Uterus (tissue), 4 donors: ENCODE measurements at places on chromosomes 4 and X. TPM values are rescaled to one million over a fixed set of nuclear protein-coding genes. Genes with fewer than 3 reads are reported as not detected.
A peak's percentile ranks its signal among the peaks of the same experiment; 100 is the strongest.

MAGEE2 gene
- total RNA-seq = not detected

CSAG3 gene
- total RNA-seq = not detected

PRKG2 gene
- not detected for total RNA-seq

LPAR4 gene
- not detected for total RNA-seq

ATP8A1 gene
- total RNA-seq = 28.5 TPM

SFRP2 gene
- 52.9 TPM for total RNA-seq

TRIM75 gene
- not detected for total RNA-seq

INTU gene
- 6.7 TPM for total RNA-seq

BBS12 gene
- total RNA-seq = 9.9 TPM

EVC gene
- total RNA-seq = 38.0 TPM

GRCh38 chr4:95084584-95084983 is 326.8 kb downstream of the BMPR1B start:
- DNase-seq = no peak

DNA sequence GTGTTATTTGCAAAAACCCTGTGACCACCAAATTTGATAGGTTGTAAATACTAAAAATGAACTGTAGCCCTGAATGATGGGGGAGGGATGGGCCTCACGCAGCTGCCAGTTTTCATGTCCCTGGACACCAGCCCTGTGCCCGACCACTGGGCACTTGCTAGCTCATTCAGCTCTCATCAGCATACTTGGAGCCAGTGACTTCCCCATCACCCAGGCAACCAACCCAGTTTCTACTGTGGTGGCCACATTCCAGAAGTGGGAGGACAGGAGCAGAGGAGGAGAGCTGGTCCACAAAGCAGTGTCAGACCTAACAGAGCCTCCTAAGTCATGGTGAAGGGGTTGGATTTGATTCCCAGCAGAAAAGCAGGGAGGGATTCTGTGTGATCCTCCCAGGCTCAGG is 128.2 kb downstream of the CPEB2 start:
- no peak for DNase-seq

DNA sequence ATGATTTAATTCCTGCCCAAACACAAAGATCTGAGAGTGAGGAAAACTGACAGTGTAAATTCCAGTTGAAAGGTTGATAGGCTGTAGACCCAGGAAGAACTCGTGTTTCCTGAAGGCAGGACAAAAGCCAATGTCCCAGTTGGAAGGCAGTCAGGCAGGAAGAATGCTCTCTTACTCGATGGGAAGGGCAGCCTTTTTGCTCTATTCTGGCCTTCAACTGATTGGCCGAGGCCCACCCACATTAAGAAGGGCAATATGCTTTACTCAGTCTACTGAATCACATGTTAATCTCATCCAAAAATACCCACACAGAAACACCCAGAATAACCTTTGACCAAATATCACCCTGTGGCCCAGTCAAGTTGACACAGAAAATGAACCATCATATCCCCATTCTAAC is 45.3 kb upstream of the SOD3 start:
- no peak for DNase-seq

DNA sequence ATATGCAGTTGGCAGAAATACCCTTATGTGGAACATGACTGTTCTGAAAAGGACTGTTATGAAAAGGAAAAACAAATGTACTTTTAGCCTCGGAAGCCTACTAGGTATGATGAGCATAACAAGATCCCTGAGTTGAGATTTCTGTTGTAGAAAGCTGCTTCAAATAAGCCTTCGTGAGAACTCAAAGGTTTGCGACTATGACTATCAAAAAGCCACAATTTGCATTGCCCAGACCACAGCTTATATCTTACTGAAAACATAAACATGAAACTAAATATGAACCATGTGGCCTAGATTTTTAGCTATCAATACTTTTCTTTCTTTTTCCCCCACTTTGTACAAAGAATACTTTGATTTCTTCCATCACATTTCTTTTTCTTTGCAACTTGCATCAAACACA is 398.2 kb upstream of the LCORL start:
- DNase-seq = no peak

- DNase-seq = peak; percentile 58
These were observed 55.0 kb downstream of the PRPS1 start for GRCh38 chrX:107683124-107683895.

- DNase-seq = no peak
These were observed 61.3 kb downstream of the NPNT start for GRCh38 chr4:105956569-105956968.

GRCh38 chr4:144734522-144734921 is 88.6 kb downstream of the HHIP start:
- no peak for DNase-seq

GRCh38 chr4:112515198-112516065 is 548 bp downstream of the NEUROG2 start:
- DNase-seq = no peak

- DNase-seq = no peak
These were observed 586.2 kb upstream of the AGA start for GRCh38 chr4:178028481-178028880.

DNA sequence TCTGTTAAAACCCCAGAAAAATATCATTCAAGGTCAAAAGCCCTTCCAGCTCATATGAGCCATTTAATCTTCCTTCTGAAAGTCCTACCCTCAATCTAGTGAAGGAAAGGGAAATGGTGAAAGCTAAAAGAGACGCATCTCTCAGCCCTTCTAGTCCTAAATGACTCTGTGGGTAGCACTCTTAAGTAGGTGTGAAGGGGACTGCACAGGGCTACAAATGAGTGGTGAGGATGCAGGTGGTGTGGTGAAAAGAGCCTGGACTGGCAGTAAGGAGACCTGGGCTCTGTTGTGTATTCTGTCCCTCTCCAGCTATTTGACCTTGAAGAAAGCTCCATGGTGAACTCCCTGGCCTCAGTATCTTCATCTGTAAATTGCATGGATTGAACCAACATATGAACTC is 671.8 kb upstream of the DIPK2B start:
- DNase-seq = no peak

DNA sequence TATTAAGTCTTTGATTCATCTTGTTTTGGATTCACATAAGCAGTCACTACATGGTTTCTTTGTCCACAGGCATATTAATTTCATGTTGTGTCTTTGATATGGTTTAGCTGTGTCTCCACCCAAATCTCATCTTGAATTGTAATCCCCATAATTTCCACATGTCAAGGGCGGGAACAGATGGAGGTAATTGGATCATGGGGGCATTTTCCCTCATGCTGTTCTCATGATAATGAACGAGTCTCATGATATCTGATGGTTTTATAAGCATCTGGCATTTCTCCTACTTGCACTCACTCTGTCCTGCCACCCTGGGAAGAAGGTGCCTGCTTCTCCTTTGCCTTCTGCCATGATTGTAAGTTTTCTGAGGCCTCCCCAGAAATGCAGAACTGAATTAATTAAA is 1811.2 kb upstream of the PCDH10 start:
- DNase-seq = no peak

- DNase-seq = no peak
These were observed 114.5 kb downstream of the ZNF330 start for GRCh38 chr4:141335166-141335565.

DNA sequence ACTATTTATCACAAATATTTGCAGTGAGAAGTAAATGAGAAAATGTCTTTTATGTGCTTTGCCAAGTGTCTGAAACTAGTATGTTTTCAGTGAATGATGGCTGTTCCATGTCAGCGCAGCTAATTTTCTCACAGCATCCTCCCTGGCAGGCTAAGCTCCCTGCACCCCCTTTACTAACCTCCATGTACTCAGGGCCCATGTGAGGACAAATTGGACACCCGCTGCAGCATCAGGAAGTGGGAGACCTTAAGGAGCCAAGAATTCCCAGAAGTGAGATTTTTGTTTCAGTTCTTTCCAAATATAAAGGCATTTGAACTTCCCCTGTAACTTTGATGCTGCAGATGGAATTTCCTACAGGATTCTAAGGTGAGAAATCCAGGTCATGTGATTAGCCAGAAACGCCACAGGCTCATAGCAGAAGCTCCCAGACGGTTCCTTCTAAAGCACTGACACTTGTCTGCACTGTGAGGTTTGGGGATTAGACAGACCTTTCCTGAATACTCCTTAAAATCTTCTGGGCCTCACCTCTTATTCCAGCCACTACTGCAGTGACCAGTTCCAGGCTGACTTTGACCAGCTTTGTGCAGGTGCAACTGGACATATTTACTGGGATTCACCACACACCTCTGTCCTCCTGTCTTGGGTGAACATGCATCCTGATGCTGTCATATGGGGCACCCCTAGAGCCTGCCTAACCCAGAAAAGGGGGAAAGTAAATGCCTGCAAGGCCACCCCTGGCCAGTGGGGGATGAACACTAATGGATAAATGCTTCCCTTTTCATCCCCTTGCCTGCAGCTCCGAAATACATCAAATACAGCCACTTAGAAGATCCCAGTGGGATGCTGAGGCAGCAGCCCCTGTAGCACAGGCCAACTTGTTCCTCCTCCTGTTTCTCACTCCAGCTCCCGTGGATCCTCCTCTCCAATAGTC is 45.9 kb downstream of the LGI2 start:
- DNase-seq = no peak

- DNase-seq = no peak
These were observed 34.1 kb downstream of the PLS3 start for GRCh38 chrX:115595049-115595448.

- no peak for DNase-seq
These were observed 203.2 kb upstream of the FGF13 start for GRCh38 chrX:138914767-138915166.

DNA sequence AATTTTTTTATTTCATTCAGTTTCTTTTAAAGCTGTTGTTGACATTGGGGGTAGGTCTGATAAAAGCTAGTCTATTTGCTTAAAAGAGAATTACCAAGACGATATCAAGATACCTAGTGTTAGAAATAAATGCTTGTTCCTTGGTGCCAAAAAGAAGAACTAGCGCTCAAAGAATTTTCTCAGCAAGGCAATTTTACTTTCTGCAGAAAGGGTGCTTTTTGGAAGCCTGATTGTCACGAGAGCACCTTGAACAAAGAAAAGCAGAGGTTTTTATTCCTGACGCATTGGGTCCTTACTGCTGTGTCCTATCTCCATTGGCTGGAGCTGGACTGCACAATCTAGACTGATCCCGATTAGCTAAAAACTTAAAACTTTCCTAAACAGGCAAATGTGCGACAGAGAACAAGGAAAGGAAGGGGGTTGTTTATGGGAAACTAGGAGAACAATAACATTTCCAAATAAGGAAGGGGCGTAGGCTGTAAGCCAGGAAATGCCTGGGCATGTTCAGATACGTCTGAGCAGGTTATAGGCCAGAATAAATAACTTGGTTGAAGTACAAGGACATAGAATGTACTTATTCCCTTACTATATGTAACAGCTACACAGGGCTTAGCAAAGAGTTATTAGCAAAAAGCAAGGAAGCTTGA is 50.3 kb upstream of the STPG2 start:
- DNase-seq = no peak

GRCh38 chrX:39749728-39750127 is 348.0 kb downstream of the BCOR start:
- DNase-seq = no peak

- DNase-seq = no peak
These were observed 28.9 kb upstream of the ACSL1 start for GRCh38 chr4:184854673-184855072.

DNA sequence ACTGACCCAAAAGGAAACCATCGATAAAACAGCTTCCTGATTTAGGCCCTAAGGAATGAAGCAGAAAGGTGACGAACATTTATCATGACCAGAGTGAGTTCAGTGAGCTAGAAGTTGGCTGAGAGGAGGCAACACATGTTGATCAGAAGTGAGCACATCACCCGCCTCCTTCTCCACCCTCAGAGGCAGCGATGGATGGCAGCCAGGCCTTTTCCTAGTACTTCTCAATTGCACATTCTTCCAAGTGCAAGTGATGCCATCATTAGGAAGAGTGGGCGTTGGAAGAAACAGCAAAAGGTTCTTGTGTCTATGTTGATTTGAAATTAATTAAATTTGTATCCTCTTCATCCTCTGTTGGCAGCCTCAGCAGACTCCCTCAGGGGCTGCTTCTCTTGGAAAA is 51.7 kb downstream of the TMEM154 start:
- no peak for DNase-seq

DNA sequence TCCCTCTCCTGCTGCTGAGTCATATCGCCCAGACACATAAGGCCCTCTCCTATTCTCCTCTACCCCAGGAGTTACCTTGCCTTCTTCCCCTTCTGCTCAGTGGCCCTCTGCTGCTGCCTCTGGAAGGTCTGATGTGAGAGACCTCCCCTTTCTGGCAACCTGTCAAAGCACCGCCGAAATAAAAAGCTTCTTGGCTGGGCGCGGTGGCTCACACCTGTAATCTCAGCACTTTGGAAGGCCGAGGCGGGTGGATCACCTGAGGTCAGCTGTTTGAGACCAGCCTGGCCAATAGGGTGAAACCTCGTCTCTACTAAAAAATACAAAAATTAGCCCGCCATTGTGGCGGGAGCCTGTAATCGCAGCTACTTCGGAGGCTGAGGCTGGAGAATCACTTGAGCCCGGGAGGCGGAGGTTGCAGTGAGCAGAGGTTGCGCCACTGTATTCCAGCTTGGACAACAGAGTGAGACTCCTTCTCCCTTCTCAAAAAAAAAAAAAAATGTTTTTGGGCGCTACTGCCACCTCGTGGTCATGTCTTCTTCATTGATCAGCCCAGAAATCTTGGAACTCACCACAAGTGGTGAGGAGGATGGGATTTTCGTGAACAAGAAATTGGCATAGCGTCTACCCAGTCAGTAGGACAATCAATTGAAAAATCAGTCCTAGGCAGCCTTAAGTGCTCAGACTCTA is 8.6 kb upstream of the ZXDA start:
- no peak for DNase-seq

GRCh38 chr4:33187035-33187434 is 2466.9 kb downstream of the PCDH7 start:
- DNase-seq = no peak

GRCh38 chr4:32884198-32884597 is 2164.0 kb downstream of the PCDH7 start:
- DNase-seq = no peak

DNA sequence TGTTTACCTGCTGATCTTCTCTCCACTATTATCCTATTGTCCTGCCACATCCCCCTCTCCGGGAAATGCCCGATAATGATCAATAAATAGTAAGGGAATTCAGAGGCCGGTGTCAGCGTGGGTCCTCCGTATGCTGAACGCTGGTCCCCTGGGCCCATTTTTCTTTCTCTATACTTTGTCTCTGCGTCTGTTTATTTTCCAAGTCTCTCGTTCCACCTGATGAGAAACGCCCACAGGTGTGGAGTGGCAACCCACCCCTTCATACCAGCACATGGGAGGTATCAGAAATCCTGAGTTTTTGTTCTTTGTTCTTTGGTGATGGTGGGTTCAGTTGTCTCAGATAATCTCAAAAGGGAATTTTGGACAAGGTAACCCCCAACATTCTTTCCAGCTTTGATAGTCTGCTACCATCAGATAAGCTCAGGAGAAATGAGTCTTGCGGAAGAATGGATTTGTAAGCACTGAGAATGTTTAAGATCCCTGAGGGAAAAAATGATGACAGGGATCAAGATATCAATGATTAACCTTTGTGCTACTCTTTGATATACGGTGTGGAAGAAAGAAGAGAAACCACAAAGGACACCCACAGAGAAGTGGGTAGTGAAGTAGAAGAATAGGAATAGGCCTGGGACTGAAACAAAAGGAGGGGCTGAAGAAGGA is 117.9 kb downstream of the CEP44 start:
- DNase-seq = no peak

GRCh38 chr4:99430106-99430505 is 5.0 kb downstream of the ADH7 start:
- no peak for DNase-seq
